ENCODE measurements at places on chromosomes 13 and 19.

- no peak for DNase-seq
These were observed 1.9 kb downstream of the CDK8 start for GRCh38 chr13:26255691-26256277.

GRCh38 chr13:51826606-51827005 is 18.4 kb downstream of the TMEM272 start:
- no peak for DNase-seq

GRCh38 chr13:73547239-73547638 is 488.4 kb downstream of the KLF5 start:
- no peak for DNase-seq

GRCh38 chr13:29654843-29655547 is 59.5 kb upstream of the SLC7A1 start:
- DNase-seq = no peak

Measured in stimulated activated CD8-positive, alpha-beta memory T cell treated with anti-CD3 and anti-CD28 coated beads, Interleukin-12 subunit alpha, Interleukin-12 subunit beta, amount 100 ng/mL, for 4 hours (primary cell).